DMS53 (cell line): ENCODE measurements at places on chromosomes 1 and 21.
A peak's percentile ranks its signal among the peaks of the same experiment; 100 is the strongest.

- no peak for DNase-seq
Measured at GRCh38 chr1:114008480-114008941, 29.2 kb downstream of the OLFML3 start.

- DNase-seq: no peak
Measured at GRCh38 chr1:24594328-24594598, 38.4 kb downstream of the NCMAP start.

DNA sequence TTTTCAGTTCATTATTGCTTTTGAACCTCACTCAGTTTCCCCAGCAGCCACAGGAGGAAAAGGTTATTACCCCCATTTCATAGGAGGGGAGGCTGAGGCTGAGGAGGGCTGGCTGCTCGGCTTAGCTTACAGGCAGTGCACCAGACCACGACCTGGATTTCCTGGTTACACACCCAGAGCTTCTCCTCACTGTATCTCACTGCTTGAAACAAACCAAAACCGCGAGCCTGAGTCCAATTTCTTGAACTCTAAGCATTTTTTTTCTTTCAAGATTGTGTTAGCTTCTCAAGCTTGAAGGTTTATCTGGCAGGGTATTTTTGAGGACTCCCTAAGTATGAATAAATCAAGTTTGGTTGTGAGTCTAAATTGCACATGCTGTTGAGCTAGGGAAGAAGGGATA lies 188.9 kb upstream of the EDN2 start:
- no peak for DNase-seq

- DNase-seq: no peak
Measured at GRCh38 chr1:87686136-87686495, 357.4 kb downstream of the LMO4 start.

GRCh38 chr1:56526571-56527174 lies 52.7 kb downstream of the PLPP3 start:
- DNase-seq: peak; percentile 86

DNA sequence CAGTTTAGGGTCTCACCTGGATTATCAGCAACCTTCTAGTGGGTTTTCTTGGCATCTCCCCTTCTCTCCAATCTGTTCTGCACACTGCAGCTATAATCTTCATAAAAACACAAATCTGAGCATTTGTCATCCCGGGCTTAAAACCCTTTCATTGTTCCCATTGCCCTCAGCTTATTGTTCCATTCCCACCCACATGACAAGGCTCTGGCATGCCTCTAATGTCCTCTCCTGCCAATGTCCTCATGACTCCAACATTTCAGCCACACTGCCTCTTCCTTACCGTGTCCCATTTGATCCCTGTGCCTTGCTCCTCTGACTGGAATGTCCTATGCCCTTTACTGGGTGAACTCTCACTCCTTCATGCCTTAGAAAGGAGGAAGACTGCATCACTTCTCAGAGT lies 7.5 kb upstream of the DPH2 start:
- DNase-seq: no peak

GRCh38 chr1:228778026-228778425 lies 42.7 kb downstream of the RHOU start:
- no peak for DNase-seq

- DNase-seq: no peak
Measured at GRCh38 chr1:42239555-42239954, 75.0 kb upstream of the GUCA2A start.

GRCh38 chr1:225834417-225835329 lies 24.7 kb downstream of the EPHX1 start:
- DNase-seq: peak; percentile 50

DNA sequence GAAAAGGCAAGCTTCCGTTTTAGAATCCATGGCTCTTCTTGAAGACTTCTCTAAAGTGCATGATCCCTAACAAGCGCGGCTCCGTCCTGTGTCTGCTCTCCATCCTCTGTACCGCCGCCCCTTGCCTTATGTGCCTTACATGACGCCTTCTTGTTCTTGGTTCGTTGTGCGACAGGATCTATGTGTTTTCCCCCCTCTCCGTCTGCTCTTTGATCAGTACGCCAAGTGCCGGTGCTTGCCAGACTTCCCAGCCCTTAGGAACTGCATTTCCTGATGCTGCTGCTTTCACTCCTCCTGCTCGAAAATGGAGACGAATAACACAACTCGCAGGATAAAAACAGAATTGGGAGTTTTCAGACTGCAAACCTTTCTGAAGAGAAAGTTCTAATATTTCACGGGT lies 13.1 kb downstream of the NDUFV3 start:
- no peak for DNase-seq

DNA sequence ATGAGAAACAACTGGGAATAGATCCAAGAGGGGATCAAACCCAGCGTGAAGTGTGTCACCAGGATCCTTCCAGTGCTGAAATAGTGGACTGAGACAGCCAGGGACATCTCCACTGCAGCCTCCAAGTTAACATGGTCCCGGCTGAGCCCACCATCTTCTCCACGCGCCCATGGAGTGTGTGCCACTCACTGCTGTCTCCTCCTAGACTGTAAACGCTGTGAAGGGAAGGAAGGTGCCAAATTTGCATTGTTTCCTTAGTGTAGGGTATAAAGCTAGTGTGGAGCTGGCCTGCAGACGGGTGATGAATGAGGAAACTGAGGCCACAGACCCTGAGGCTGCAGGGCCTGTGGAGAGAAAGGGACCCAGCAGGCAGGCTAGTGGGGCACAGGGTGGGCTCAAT lies 183.6 kb downstream of the FOXD2 start:
- DNase-seq: no peak

- no peak for DNase-seq
Measured at GRCh38 chr1:29975036-29975694, 738.8 kb downstream of the PTPRU start.

- DNase-seq: no peak
Measured at GRCh38 chr1:158939180-158939579, 7.8 kb downstream of the PYHIN1 start.

- DNase-seq: no peak
Measured at GRCh38 chr1:3598522-3599285, 12.6 kb downstream of the MEGF6 start.

DNA sequence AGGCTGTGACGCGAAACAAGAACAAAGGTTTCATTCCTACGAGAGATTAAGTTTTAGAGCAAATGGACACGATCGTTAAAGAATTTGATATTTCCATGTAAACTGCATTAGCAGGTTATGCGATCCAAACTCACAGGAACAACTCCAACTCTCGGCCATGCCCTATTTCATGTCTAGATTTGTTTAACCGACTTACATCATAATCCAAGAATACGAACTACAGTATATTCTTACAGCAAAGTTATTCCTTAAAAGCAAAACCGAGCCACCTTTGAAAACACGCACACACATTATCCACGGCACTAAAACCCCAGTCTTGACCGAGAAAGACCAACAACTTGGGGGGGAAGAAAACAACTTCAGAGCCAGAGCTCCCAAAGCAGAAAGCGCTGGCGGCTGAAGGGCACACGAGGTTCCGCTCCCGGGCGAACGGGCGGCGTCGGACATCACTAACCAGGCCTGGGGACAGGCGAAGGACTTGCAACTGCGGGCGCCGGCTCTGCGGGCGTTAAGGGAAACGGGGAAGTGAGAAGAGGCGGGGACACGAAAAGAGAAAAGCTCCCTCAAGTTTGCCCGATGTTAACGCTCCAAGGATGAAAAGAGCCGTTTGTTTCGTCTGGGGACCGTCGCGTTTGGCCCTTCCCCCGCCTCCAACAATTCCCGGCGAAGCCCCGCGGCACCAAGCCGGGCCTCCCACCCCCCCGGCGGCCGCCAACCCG lies 690 bp downstream of the B3GALNT2 start:
- DNase-seq: peak; percentile 82

- DNase-seq: no peak
Measured at GRCh38 chr1:180936110-180937011, 23.7 kb downstream of the KIAA1614 start.

DNA sequence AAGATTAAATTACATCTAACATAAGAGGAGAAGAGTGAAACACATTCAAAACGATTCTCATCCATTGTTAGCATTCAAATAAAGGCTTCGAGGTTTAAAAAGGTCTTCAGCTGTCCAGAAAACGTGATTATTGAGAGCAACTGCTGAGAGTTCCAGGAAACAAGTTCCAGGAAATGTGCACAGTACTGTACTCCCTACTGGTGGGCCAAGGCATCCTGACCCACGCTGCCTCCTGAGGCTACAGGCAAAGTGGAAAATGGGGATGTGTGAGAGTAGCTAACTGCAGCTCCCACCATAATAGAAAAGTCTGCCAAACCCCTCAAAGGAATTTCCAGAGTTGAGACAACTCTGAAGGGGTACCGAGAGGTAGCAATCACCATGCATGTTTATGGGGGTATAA lies 2.0 kb downstream of the VAV3 start:
- no peak for DNase-seq

DNA sequence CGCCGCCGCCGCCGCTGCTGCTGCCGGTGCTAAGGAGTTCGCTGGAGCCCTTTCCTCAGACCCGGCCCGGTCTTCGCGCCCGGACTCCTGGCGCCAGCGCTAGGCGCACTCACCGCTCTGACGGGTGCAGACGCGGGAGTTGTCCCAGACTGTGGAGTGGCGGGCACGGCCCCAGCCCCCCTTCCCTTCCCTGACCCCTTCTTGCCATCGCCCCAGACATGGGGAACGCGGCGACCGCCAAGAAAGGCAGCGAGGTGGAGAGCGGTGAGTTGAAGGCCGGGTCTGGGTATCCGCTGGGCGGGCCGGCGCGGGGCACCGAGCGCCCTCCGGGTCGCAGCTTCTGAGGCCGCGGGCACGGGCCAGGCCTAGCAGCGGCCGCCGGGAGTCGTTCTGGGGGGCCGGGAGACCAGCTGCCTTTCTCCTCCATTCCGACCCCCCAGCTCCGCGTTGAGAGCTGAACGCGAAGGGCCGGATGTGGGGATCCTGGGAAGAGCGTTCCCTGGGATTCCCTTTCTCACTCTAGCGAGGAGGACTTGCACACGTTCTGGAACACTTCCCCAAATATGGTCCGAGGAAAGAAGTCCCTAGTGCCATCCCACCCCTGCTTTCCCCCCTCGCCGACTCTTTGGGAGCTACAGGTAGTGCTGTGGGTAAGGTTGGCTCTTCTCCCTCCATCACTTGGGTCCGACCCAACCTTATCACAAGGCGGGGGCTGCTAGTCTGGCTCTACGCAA lies 65.8 kb upstream of the PRKACB start:
- DNase-seq: peak; percentile 81

DNA sequence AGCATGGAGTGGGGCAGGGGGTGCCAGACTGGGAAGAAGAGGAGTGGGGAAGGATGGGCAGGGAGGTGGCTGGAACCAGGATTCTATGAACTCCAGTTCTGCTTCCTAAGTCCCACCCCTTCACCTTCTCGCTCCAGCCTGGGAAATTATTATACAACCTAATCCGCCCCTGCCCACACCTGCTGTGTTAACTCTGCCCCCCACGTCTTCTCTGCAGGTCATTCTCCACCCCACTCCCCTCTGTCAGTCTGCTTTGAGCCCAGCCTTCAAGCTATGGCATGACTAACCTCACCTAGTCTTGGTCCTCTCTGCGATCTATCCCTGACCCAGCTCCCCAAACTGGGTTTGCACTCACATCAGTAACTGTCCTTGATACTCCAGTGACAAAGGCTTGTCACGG lies 46.0 kb upstream of the GOLT1A start:
- no peak for DNase-seq

- DNase-seq: peak; percentile 11
Measured at GRCh38 chr1:223849352-223850254, 3.9 kb upstream of the TP53BP2 start.

DNA sequence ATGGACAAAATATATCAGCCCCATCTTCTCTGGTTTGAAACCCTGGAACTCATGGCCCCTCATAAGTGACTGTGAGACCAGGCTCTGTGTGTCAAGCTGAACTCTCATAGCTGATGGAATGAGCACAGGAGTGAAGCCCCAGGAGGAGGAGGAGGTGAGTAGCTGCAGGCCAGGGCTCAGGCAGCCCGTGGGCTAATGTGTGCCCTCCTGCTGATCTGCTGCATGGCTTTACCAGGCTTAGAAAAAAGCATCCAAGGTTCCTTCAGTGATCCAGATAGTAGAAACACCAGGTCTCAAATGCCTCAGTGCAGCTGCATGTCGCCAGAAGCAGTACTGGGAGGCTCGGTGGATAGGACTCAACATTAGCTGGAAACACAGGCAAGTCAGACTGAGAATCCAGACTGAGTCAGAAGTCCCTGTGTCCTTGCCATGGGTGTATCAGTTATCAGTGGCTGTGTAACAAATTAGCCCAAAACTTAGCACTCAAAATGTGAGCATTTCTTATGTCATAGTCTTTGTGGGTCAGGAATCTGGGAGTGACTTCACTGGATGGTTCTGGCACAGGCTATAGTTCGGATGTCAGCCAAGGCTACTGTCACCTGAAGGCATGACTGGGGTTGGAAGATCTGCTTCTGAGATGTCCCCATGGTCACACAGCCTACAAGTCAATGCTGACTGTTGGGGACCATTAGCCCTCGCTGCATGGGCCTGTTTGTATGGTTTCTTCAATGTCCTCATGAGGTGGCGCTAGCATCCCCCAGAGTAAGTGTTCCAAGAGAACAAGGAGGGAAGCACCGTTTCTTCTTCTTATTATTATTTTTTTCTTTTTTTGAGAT lies 255.4 kb upstream of the IRF2BP2 start:
- DNase-seq: no peak

- no peak for DNase-seq
Measured at GRCh38 chr1:29454616-29455380, 218.5 kb downstream of the PTPRU start.

DNA sequence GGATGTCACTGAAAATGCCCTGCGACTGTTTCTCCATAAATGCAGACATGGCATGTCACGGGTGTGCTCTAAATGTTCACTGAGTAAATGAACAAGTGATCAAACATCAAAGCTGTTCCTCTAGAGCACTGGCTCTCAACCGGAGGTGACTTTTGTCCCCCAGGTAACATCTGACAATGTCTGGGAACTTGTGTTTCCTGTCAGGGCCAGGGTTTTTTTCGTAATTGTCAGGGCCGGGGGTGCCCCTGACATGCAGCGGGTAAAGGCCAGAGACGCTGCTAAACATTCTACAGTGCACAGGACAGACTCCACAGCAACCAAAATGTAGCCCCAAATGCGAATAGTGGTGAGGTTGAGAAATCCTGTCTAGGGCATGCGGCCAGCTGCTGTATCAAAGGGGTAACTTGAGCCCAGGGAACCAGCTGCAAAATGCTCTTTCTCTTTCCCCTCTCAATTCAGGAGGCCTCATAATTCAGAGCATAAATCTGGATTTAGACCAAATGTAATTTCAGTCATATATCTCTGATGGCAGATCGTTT lies 2.0 kb downstream of the ALDH4A1 start:
- no peak for DNase-seq

- no peak for DNase-seq
Measured at GRCh38 chr1:67777016-67777415, 56.3 kb downstream of the GNG12 start.

DNA sequence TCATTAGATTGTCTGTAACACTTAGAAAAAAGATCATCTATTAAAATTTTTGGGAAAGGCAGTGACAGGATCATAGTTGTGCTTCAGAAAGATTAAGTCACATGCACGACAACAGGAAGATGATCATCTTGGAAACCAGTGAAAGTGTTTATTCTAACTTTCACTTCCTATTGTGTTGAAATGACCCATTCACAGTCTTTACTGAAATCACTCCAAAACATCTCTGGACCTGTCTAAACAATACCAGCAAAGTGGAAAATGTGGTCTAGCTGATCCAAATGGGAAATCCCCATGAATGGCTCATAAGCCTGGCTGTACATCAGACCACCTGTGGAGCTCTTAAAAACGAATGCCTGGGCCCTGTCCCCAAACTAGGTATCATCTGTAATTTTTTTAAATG lies 111.1 kb upstream of the ETV3 start:
- DNase-seq: no peak
